Thoracic aorta (tissue), 2 donors: ENCODE measurements at places on chromosomes 5 and 9.

- H3K27ac ChIP-seq: no peak overlapping the region
- H3K36me3 ChIP-seq: no peaks in the 10 kb centered on the region
- no peaks in the 10 kb centered on the region for H3K4me1 ChIP-seq
- no peak overlapping the region for H3K4me3 ChIP-seq
These were observed 18.3 kb upstream of the MLLT3 start for GRCh38 chr9:20640331-20641187.

GRCh38 chr9:86703346-86703745 is 244.0 kb downstream of the GAS1 start:
- DNase-seq: no peak
- H3K27me3 ChIP-seq: no peaks in the 10 kb centered on the region
- H3K27ac ChIP-seq: no peak overlapping the region
- no peak overlapping the region for H3K4me3 ChIP-seq

GRCh38 chr5:158398360-158399201 is 539.6 kb upstream of the CLINT1 start:
- no peak overlapping the region for H3K27ac ChIP-seq
- no peaks in the 10 kb centered on the region for H3K27me3 ChIP-seq
- H3K36me3 ChIP-seq: no peaks in the 10 kb centered on the region
- H3K4me1 ChIP-seq: no peaks in the 10 kb centered on the region

DNA sequence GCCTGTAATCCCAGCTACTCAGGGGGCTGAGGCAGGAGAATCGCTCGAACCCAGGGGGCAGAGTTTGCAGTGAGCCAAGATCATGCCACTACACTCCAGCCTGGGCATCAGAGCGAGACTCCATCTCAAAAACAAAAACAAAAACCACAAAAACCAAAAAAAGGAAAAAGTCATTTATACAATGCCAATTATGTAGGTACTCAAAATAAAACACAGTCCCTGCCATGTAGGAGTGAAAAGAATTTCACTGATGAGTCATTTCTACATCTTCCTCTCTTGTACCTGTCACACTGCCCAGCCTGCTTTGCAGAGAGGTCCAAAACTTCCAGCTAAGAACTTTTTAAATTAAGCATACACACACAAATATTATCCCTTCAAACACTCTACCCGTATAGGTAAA is 215.8 kb downstream of the EPB41L4A start:
- H3K4me1 ChIP-seq: no peaks in the 10 kb centered on the region
- no peaks in the 10 kb centered on the region for H3K27me3 ChIP-seq
- H3K4me3 ChIP-seq: no peak overlapping the region

DNA sequence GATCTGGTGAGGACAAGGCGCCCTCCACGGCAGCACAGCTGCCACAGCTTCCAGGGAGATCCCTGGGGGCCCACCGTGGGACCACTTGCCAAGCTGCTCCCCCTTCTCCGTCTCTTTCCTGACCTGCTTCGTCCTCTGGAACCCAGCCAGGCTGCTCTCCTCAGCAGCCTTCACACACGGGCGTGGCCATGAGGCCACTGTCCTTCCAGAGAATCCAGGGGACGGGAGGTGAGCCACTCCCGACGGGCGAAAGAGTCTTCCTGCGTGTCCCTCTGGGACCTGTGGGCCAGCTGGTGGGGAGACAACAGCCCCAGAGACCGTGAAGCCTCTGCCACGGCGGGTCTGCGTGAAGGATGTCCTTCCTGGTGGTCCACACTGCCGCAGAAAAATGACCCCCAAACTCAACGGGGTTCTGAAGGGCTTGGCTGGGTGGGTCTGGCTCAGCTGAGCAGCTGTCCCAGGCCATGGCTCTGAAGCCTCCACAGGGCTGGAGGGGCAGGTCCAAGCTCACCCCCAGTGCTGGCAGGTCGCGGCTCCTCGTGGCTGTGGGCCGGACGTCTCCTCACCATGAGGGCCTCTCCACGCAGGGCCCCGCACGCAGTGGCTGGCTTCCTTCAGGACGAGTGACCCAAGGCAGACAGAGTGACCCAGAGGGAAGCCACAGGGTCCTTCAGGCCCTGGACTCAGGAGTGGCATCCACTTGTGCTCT is 47.4 kb upstream of the NKD2 start:
- no peak overlapping the region for H3K4me3 ChIP-seq
- no peak for DNase-seq
- H3K4me1 ChIP-seq: peaks cover 13% of the 10 kb centered on the region
- H3K27ac ChIP-seq: no peak overlapping the region
- no peaks in the 10 kb centered on the region for H3K27me3 ChIP-seq
- H3K36me3 ChIP-seq: no peaks in the 10 kb centered on the region

- no peak overlapping the region for H3K4me3 ChIP-seq
- no peaks in the 10 kb centered on the region for H3K27me3 ChIP-seq
- DNase-seq: no peak
- H3K36me3 ChIP-seq: no peaks in the 10 kb centered on the region
- no peak overlapping the region for H3K27ac ChIP-seq
These were observed 216.3 kb downstream of the ISL1 start for GRCh38 chr5:51599587-51599986.

GRCh38 chr5:176743136-176743861 is 67.1 kb upstream of the UNC5A start:
- no peaks in the 10 kb centered on the region for H3K27me3 ChIP-seq
- H3K4me1 ChIP-seq: no peaks in the 10 kb centered on the region
- no peak overlapping the region for H3K27ac ChIP-seq
- no peaks in the 10 kb centered on the region for H3K36me3 ChIP-seq

GRCh38 chr5:171984748-171985419 is 21.6 kb downstream of the FBXW11 start:
- no peak for DNase-seq
- H3K36me3 ChIP-seq: no peaks in the 10 kb centered on the region
- no peaks in the 10 kb centered on the region for H3K27me3 ChIP-seq
- H3K4me3 ChIP-seq: no peak overlapping the region

DNA sequence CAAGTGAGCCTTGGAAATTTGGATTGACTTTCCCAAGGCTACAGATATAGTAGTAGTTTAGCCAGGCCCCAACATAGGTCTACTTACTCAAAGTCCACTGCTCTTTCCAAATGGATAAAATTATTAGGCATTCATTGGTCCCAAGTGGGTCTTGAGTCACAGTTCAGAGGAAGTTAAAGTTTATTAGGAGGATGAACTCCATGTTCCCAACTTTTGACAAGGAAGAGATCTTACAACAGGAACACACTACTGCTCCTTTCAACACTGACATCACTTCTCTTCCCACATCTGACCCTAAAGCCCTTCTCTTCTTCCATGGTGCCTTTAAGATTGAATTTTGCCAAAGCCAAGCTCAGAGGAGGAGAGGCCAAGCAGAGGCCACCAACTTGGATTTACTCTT is 234.5 kb upstream of the TRIM32 start:
- peaks cover 15% of the 10 kb centered on the region for H3K4me1 ChIP-seq
- H3K27ac ChIP-seq: no peak overlapping the region
- H3K4me3 ChIP-seq: no peak overlapping the region

DNA sequence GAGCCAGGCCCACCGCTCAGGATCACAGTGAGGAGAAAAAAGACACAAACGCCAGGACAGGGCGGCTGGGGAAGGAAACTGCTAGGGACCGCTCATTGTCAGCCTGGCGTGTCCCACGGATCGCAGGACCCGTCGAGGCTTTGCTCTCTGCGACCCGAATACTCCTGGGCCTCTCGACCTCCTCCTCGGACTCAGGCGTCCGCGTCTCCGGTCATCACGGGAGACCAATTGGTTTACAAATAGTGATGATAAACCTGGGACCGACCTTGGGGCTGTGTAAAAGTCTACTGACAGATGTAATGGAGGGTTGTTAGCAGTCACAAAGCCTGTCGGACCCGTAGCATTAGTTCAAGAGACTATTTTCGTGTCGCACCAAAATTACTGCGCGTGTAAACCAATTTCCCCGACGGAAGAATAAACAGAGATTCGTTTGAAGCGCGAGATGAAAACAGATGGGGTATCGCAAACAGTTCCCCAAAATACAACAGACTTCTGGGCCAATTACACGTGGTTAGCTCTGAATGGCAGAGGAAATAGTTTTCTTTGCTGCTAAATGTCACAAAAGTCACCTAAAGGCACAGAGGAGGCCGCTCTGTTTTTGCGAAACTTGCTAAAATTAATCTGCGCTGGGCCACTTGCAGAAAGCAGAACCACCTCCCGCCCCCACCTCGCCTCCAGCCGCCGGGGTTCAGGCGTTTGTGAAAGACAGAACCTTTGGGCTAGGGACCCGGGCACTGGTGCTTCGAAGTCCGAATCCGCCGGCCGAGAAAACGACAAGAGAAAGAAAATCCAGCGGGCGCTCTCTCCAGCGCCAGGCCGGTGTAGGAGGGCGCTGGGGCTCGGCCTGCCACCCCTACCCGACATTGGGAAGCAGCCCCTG is 67.6 kb downstream of the FOXD1 start:
- no peaks in the 10 kb centered on the region for H3K36me3 ChIP-seq
- no peak overlapping the region for H3K27ac ChIP-seq
- no peaks in the 10 kb centered on the region for H3K4me1 ChIP-seq
- no peak for DNase-seq

GRCh38 chr5:36875790-36876298 is 725 bp upstream of the NIPBL start:
- H3K36me3 ChIP-seq: no peaks in the 10 kb centered on the region
- H3K27me3 ChIP-seq: no peaks in the 10 kb centered on the region
- peaks cover 25% of the 10 kb centered on the region for H3K4me1 ChIP-seq
- DNase-seq: no peak

GRCh38 chr5:105475401-105475800 is 1912.8 kb upstream of the NUDT12 start:
- H3K27ac ChIP-seq: no peak overlapping the region
- H3K36me3 ChIP-seq: no peaks in the 10 kb centered on the region

DNA sequence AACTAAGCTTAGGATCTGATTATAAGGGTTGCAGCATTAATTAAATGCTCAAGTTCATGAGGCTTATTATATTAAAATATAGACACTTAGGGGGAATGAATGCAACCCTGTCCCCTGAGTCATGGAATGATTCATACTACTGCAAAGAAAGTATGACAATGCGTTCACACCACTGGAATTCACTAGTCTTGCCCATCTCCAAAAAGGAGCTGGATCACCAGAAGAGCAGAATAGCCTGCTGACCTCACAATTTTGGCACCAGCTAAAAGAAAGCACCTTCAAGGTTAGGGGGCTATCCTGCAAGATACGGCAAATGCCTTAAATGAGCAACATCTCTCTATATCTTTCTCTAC is 32.0 kb upstream of the TMED7 start:
- DNase-seq: no peak
- no peaks in the 10 kb centered on the region for H3K4me1 ChIP-seq
- no peaks in the 10 kb centered on the region for H3K27me3 ChIP-seq
- H3K27ac ChIP-seq: no peak overlapping the region
- H3K36me3 ChIP-seq: no peaks in the 10 kb centered on the region
- no peak overlapping the region for H3K4me3 ChIP-seq

- no peaks in the 10 kb centered on the region for H3K27me3 ChIP-seq
- no peaks in the 10 kb centered on the region for H3K4me1 ChIP-seq
- no peak for DNase-seq
These were observed 61.6 kb downstream of the ANXA1 start for GRCh38 chr9:73213300-73213699.

DNA sequence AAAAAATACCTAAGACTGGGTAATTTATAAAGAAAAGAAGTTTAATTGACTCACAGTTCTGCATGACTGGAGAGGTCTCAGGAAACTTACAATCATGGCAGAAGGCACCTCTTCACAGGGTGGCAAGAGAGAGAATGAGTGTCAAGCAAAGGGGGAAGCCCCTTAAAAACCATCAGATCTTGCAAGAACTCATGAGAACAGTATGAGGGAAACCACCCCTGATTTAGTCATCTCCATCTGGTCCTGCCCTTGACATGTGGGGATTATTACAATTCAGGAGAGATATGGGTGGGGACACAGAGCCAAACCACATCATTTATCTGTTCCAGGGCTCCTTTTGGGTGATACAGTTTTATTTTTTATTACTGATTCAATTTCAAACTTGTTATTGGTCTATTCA is 23.2 kb upstream of the ADAMTS16 start:
- no peak for DNase-seq
- H3K4me1 ChIP-seq: no peaks in the 10 kb centered on the region

GRCh38 chr5:56914678-56915077 is 5.3 kb downstream of the SETD9 start:
- no peak for DNase-seq
- H3K27me3 ChIP-seq: no peaks in the 10 kb centered on the region
- no peak overlapping the region for H3K4me3 ChIP-seq
- no peak overlapping the region for H3K27ac ChIP-seq
- H3K4me1 ChIP-seq: peaks cover 7% of the 10 kb centered on the region

DNA sequence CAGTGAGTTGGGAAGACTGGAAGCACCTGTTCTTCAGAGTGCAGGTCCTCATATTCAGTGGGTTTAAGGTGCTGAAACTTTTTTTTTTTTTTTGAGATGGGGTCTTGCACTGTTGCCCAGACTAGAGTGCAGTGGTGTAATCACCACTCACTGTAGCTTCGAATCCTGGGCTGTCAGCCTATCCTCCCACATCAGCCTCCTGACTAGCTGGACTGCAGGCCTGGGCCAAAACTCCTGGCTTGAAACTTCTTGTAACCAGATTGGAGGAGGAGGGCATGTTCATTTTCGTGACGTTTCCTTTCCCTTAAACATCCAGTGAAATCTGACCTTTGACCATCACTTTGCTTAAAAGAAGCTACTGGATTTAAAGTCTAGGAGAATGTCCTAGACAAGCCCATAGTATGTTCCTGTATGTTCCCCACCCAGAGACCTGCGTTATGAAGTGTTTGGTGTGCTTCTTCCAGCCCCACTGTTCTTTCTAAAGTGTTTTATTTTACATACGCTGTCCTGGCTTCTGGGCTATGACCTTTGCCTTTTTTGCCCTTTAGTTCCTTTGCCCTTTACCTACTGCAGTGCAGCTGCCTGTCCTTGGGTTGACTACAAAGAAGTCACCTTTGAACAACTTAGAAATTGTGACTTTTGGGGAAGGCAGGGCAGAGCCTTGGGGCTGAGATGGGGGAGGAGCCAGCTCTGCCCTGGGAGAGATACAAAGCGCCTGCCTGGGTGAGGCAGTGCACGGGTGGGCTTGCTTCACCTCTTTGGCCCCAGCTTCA is 18.4 kb downstream of the TENT4A start:
- no peak for DNase-seq
- peak overlapping the region; percentile 82 for H3K27ac ChIP-seq
- no peaks in the 10 kb centered on the region for H3K36me3 ChIP-seq
- H3K27me3 ChIP-seq: no peaks in the 10 kb centered on the region
- peak overlapping the region; percentile 2 for H3K4me3 ChIP-seq
- H3K4me1 ChIP-seq: peaks cover 40% of the 10 kb centered on the region

DNA sequence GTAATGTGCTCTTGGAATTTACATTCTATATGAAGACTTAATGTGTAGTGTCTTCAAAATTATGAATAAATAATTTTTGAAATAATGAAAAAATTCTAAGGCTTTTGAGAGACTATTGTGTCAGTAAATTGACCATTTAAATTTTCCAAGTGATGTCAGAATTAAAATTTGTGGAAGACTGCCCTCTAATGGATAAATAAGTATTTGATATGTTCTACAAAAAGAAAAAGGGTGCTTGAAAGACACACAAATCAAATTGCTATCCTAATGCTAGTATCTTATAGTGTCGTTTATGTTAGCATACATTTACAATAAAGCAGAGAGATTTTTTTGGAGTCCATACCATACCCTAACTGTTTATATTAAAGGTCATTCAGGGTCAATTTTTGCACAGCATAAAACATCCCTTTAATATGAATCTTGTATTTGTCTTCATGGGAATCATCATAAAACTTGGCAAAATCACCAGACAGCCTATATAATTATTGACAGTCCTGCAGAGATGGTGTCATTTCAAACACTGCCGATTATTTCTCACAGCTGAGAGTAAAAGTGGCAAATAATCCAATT is 120.8 kb upstream of the SLC27A6 start:
- no peak overlapping the region for H3K4me3 ChIP-seq
- H3K4me1 ChIP-seq: no peaks in the 10 kb centered on the region
- DNase-seq: no peak
- no peaks in the 10 kb centered on the region for H3K27me3 ChIP-seq

- H3K4me1 ChIP-seq: no peaks in the 10 kb centered on the region
- H3K4me3 ChIP-seq: no peak overlapping the region
- H3K27me3 ChIP-seq: no peaks in the 10 kb centered on the region
- H3K36me3 ChIP-seq: no peaks in the 10 kb centered on the region
These were observed 153.3 kb upstream of the ERCC6L2 start for GRCh38 chr9:95722141-95722540.
